ENCODE measurements at places on chromosomes 7 and 10.

DNA sequence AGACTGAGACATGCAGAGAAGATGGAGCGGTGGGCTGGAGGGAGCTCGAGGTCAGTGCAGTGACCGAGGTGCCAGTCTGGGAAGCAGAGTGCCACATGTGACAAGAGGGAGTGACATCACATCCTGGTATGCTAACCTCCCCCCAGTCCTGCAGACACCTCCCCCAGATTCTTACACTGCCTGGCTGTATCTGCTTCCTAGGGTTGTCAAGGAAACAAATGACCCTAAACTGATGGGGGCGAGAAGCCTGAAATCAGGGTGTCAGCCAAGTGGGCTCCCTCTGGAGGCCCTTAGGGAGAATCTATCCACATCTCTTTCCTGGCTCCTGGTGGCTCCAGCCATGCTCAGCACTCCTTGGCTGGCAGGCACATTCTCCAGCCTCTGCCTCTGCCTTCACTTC, 316.1 kb upstream of the ZMIZ1 start:
- DNase-seq, result no peak

DNA sequence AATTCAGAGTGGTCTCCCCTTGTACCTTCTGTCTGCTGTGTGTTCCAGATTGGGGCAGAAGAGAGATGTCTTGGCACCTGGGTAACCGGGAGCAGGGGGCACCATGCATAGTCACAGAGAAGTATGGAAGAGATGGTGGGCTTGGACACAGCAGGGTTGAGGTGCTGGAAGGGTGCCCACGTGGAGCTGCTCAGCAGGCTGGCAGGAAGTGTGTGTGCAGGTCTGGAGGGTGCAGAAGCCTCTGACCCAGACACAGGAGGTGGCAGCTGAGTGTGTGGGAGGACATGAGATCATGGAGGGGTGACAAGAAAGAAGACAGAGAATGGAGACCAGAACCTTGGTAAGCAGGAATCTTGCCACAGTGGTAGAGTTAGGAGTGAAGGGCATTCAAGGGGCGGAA, 42.3 kb upstream of the DUSP5 start:
- DNase-seq, result no peak

GRCh38 chr10:58642283-58642682, 129.6 kb downstream of the BICC1 start:
- no peak for DNase-seq

DNA sequence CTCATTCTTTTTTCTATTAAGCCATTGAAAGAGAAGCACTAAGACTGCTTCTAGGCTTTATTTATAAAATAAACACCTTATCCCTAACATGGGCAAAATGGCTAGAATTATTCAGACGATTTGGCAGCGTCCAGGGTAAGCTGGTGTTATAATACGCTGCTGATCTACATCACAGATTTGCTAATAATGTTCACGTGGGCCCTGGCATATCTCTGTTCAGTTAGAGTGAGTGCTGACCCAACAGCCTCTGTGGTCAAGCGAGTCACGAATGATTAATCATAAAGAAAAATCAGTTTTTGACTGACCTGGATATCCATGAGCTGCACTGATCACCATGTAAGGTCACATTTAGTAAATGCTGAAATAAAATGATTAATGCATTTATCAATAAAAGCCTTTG, 28.4 kb upstream of the CBLL1 start:
- DNase-seq, result no peak

DNA sequence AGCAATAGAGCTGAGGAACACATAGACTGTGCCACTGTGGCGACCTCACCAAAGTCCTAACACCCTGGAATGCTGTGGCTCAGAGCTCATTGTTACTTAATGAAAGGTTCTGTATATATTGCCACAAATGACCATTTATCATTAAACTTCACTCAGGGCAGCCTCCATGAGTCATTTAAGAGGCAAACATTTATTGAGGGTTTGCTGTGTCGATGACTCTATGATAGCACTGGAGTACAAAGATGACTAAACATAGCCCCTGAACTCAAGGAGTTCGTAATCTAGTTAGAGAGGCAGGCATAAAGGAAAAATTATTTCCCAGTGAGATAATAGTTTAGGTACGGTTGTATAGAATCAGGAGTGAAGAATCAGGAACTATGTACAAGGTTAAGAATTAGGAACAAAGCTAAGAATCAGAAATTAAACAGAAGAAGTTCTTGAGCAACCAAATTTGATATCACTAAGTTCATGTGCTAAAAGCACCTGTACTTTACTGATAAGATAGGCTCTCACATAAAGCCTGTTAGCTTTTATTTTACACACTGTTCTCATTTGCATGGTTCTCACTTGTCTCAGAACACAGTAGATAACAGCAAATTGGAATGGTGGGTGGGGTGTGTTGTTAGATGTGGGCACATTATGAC, 7.9 kb downstream of the ENTPD7 start:
- DNase-seq, result no peak

All from D341Med (cell line).